Natural killer cell (primary cell): ENCODE measurements at places on chromosomes 7 and 10.

- no peak for DNase-seq
These were observed 147.9 kb upstream of the LYZL1 start for GRCh38 chr10:29140991-29141390.

DNA sequence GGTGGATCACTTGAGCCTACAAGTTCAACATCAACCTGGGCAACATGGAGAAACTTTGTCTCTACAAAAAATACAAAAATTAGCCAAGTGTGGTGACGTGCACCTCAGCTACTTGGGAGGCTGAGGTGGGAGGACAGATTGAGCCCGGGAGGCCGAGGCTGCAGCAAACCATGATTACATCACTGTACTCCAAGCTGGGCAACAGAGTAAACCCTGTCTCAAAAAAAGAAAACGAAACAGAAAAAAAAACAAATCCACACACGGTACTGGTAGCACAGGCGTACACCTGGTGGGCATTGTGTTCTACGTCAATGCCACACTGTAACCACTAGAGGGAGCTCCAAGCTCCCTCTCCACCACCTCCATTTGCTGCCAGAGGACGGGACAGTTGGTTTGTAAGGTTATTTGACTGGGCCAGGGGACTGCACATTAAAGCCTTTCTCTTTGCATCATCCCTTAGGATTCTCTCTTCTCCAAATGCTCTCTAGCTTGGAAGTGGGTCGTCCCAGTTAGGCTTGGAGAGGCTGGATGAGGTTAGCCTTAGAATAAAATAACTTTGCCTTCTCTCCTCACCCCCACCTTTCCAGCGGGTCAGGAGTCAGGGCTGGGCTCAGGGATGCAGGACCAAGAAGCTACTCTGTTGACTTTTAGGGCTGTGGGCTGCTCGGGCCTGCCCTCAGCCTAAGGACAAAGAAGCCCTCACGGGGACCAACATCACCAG is 130.8 kb downstream of the SORBS1 start:
- no peak for DNase-seq

DNA sequence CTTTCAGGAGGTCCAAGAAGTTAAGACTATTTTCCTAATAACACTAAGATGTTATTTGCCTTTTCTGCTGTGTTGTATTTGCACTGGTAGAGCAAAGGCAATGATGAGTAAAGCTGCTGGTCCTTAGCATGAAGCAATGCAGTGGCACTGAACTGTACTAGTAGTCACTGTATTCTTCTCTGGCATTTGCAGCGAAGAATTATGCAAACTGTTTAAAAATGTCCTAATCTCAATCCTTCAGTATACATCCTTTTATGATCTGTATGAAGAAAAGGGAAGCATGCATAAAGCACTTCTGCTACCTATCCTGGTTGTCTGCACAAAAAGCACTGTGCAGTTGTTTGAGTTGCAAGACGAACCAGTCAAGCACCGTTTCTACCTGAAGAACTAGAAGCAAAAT is 20.4 kb downstream of the IGF2BP3 start:
- DNase-seq: no peak

DNA sequence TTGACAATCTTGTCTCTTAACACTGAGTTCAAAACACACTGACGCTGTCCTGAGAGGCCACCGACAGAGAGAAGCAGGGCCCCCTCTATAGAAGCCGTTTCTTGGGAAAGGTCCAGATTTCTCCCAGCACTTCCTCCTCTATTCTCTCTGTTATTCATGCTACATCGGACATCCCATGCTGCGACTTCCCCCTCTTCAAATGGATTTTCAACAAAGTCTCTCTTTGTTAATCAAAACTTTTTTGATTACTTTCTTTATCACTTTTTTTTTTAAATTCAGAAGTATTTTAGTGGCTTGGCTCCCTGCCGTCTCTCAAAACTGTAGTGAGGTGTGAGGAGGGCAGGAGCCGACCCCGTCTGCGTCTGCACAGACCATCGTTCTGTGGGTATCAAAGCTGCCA is 298.9 kb upstream of the PITRM1 start:
- no peak for DNase-seq

DNA sequence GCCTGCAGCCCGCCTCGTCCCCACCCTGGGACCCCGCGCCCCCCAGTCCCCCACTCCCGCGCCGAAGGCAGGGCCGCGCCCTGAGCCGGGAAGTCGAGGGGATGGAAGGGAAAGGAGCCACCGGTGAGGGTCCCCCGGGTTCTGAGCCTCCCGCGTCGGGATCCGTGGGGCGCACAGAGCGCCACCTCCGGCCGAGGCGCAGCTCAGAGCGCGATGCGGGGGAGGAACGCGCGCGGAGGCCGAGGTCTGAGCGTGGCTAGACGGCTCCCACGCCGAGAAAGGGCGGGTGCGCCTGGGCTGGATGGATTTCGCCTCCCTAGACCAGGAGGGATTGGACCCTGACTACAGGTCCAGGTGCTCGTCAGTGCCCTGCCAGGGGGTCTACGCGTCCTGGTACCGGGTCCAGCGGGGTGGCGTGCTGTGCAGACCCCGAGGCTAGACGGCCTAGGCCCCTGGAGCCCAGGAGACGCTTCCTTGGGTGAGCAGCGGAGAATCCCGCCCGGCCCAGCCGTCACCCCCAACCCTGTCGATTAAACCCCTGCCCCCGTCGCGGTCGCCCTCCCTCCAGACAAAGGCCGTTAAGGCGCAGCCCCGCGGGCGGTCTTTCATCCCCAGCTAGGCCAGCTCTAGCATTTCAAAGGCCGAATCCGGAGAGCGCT is 986 bp upstream of the PDGFA start:
- no peak for DNase-seq
